ENCODE measurements at places on chromosomes 3 and 15.
A peak's percentile ranks its signal among the peaks of the same experiment; 100 is the strongest.

- no peak for DNase-seq
Observed at GRCh38 chr3:46924921-46925584, 47.5 kb downstream of the PTH1R start.

DNA sequence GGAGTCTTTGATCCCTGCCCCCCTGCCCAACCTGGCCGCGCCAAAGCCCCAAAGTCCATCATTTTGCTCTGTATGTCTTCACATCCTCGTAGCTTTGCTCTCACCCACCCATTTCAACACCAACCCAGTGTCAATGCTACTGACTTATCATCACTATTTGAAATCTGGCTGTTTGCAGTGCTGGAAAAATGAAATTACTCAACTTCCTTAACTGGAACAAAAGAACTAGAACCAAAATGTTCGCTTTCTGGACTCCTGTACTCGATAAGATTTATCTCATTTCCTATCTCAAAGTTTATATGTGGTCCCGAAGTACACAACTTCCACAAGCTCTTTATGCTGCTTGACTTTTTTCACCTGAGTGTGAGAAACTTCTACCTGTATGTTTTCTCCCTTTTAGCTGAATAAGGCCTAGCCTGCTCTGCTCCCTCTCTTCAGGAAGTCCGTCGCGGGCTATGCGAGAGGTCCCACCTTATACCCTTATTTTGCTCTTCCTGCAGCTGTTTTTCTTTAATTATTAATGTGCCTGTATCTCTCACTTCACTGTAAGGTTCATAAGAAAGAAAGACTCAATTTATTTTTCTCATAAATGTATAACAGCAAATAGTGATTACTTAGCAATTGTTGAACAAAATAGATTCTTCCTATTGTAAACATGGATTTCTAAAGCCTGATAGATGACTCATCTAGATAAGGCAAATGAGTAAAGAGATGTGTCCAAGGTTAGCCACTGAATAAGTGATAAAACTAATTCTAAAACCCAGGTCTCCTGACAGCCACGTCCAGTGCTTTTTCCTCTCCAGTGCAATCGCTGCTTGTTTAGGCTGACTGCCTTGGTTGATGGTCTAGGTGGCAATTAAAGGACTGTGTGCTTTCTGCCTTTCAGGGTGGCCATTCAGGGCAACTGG lies 464.1 kb upstream of the TPRG1 start:
- DNase-seq: no peak

DNA sequence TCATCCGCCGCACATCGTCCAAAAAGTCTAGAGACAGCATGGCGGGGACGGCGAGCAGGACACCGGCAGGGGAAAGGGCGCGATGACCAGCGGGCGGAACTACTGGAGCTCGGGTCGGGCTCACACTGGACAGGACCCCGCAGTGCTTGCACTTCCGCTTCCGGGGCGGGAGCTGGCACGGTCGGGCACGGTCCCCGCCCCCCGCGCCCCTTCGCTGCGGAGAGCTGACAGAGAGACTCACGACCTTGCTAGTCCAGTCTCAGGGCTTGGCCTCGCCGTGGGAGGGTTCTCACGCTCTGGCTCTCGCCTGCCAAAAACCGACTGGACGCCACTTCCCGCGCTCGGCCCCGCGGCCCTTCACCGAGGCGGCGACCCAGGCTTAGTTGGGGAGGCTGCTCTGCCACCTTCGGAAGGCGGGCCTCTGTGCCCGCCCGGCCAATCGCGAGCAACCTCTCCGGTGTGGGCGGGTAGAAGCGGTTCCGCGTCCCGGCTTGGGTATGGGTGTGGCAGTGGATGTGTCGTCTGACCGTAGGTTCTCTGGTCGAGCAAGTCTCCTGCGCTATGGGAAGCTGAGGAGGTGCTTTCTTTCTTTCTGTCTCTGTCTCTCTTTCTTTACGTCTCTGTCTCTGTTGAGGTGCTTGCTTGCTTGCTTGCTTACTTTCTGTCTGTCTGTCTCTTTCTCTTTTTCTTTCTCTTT lies at the start of gene SEC11A:
SEC11A (minus strand) TSS at position 104 of the 697 bp plus-strand sequence; CDS start at position 40, 64 bp downstream.
- DNase-seq: peak; percentile 96

GRCh38 chr3:1766384-1766783 lies 332.3 kb upstream of the CNTN4 start:
- DNase-seq: no peak

- no peak for DNase-seq
Observed at GRCh38 chr15:80060356-80061006, 1.0 kb downstream of the ZFAND6 start.

DNA sequence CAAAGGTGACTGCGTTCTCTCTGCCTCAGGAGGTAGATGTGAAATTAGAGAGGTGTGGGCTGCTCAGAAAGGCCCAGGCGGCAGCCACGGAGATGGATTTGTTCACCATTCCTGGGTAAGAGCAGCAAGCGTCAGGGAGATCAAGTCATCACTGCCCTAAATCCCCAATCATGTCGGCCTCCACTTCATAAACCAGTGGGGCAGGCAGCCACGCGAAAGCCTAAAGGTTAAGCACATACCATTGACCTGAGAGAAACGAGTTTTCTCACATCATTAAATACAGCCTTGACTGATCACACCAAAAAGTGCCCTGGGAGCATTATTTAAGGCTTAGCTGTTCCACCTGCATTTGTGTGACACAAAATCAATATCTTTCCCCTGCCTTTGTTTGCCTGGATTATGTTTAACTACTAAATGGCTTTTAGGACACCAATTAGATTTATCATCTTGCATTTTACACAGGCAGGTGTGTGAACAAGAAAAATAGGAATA lies 50.7 kb upstream of the FOXB1 start:
- DNase-seq: peak; percentile 23

DNA sequence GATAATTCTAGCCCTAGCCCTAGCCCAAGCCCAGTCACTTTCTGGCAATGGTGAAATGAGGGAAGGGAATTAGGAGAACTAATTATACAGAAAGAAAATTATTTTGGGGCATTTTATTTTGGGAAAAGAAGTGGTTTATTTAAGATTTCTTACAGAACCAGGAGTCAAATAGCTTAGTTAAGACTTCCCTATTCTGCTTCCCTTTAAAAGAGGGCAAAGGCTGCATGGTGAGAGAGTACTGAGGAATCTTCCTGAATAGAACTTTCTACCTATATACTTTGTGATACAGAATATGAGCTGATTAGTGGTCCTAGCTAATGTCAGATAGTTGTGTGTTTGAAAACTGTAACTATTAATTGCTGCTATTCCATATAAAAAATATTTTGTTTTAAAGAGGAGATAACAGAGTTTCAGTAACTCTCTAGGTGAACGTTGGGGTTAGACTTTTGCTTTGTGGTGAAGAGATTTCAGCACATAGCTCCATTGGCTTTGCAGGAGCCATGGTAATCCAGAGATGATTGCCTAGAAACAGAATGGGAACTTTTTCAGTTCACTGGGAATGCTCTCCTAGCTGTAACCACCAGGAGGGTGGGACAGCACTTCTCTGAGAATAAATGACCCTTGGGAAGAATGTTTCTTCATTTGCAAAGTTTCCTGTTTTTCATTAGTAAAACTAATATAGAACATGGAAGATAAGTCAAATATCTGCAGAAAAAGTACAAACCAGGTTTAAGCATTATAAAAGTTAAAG lies 5.3 kb upstream of the GCSAM start:
- DNase-seq: no peak

DNA sequence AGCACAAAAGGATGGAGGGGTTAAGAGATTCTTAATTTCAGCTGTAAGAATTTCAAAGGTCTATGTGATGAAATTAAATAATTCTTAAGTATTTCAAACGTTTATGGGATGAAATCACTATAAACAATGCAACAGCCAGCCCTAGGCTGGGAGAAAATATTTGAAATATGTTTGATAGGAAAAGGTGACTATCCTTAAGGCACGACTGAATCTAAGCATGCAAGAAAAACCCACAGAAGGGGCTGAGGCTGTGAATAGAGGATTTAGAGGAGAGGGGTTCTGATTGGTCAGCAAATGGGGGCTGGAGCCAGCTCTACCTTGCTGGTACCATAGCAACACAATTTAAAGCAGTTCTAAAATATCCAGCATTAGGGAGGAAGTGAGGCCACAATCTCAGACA lies 220.8 kb upstream of the ATP10A start:
- DNase-seq: peak; percentile 35

- DNase-seq: no peak
Observed at GRCh38 chr15:32873284-32874114, 155.7 kb downstream of the GREM1 start.

DNA sequence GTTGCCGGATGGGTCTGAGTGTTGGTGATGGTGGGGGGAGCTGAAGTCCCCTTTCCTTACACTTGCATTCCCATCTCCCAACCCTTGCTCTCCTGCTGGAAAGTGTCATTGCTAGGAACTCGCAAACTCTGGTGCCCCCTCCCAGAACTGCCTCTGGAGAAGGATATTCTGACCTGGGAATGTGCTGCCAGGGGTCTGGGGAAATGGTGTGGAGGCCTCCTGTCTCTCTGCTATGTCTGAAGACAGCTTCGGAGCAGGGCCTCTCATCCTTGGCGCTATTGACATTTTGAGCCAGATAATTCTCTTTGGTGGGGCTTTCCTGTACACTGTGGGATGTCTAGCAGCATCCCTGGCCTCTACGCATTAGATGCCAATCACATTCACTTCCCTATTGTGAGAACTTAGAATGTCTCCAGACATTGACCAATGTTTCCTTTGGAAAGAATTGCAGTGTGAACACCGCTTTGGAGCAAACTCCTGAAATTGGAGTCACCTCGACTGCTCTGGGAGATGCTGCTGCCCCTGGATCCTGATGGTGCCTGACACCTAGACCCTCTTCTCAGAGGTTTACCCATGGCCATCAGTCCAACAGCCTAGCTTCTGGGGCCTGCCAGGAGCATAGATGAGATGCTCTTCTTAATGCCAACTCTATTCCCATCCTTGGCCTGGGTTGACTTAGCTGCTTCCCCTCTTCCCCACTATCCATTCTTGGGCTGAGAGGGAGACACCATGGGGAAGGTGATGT lies 2.2 kb upstream of the KY start:
- no peak for DNase-seq

Data from GM23338 (cell line).